ENCODE measurements at places on chromosomes 1 and 21.

- DNase-seq, result no peak
Measured at GRCh38 chr1:210828996-210829596, 304.9 kb downstream of the KCNH1 start.

DNA sequence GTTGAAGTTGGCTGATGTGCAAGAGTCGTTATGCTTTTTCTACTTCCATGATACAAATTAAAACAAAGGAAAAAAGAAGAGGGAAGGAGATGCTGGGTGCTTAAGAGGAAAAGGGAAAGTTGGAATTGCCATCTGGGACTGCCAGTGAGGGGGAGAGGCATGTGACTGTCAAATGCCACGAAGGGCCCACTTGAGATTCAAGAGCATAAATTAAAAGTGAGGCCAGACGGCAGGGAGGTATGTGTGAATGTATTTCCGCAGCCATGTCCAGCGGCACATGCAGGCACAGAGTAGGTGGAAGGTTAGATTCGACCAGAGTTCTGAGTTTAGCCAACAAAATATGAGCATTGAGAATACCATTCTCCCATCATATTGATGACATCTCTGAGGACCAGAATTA lies 32.0 kb downstream of the NFASC start:
- DNase-seq, result peak; percentile 78

DNA sequence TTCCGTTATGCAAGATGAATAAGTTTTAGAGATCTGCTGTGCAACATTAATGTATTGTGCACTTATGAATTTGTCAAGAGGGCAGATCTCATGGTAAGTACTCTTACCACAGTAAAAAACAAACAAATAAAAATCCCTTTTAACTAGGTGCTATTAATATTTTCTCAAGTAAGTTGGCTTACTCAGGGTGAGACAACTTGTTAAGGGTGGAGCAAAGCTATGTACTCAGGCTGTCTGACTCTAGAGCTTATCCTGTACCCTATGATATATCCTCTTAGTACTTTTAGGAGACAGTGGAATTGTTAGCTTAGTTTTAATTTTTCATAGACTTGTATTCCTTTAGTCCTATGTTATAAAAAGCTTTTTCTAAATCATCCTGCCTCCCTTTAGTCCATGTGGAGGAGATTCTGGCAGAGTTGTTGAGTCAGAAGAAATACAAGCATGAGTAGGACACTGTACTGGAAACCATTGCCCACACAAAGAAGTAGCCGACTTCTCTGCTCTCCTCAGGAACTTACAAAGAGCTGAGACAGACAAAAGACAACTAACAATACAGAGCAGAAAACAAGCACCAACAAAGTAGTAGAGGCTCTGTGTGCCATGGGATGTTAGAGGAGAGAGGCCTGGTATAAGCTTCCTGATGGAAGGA lies 49.2 kb downstream of the S1PR1 start:
- DNase-seq, result no peak

GRCh38 chr1:64895500-64895899 lies 70.8 kb downstream of the JAK1 start:
- no peak for DNase-seq

GRCh38 chr1:56448529-56449300 lies 130.6 kb downstream of the PLPP3 start:
- DNase-seq, result no peak

- DNase-seq, result no peak
Measured at GRCh38 chr1:161781995-161782394, 15.9 kb downstream of the ATF6 start.

GRCh38 chr1:90512441-90512840 lies 204.7 kb downstream of the BARHL2 start:
- DNase-seq, result no peak

GRCh38 chr21:44070391-44070790 lies 36.8 kb upstream of the PWP2 start:
- DNase-seq, result no peak

All from NCI-H510A (cell line).